ENCODE measurements at places on chromosomes 7 and 10. TPM values are rescaled to one million over a fixed set of nuclear protein-coding genes. Genes with fewer than 3 reads are reported as not detected.

DNA sequence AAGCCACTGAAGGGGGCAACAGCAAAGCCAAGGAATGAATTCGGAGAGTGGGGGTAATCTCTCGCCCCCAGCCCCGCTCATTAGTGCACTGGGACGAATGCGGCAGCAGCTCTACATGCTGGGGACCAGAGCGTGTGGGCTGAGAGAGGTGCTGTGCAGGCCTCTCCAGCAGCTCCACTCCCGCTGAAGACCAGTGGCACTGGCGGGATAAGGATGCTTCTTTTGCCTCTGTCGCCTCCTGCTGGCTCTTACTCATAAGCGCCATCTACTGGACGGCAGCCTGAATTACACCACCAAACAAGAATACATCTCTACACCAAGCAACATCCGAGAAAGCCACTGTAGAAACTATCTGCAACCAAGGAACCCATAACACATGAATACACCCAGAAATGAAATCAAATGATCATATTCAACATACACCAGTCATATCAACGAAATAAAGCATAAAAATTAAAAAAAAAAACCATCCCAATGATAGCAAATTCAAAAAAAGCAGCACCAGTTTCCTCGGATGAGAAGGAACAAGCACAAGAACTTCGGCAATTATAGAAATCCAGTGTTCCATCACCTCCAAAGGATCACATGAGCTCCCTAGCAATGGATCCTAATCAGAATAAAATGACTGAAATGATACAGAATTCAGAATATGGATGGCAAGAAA, 79.0 kb upstream of the TMEM168 start:
- no peak for DNase-seq

DNA sequence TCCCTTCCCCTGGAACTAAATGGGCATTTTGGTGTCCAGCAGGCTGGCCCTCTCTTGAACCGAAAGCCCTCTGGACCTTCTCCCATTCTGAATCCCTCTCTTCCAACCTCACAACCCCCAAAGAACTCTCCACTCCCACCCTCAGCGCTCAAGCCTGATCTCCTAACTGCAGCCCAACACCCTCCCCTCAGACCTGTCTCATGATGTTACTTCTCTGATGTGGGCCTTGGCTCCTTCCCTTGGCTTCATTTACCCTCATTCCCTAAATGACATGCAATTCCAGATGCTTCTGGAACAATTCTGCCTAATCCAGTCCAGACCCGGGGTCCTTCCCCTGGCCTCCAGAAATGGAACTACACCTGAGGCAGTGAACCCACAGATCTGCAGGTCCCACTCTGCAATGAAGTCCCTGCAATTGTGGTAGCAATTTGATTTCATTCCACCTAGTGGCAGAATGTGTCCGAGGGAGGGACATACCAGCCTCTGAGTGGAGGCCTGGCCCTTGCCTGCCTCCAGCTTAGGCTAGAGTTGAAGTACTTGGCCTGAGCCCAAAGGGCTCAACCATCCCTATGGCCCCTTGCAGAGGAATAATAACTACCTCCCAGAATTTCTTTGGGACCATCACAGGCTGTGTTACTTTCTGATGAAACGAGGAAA, 4.1 kb upstream of the CEP41 start:
- DNase-seq: no peak

GRCh38 chr7:27774717-27775328, 34.9 kb downstream of the TAX1BP1 start:
- DNase-seq: no peak

The SLC26A5 gene
- 0.37 TPM for total RNA-seq

DNA sequence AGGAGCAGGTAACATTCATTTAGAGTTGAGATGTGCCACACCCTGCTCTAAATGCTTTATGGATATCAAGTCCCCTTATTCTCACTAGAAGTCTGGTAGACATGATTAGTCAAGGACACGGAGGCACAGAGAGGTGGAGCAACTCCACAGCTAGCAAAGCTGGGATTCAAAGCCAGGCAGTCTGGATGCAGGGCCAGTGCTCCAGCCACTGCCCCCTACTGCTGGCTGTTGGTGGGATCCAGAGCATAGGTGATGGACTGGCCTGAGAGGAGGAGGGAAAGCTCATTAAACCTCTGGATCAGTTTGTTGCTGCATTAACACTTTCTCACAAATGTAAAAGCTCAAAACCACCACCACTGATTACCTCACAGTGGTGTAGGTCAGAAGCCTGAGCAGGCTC, 22.6 kb upstream of the KBTBD2 start:
- DNase-seq: no peak

GRCh38 chr10:36182179-36182566, 540.1 kb upstream of the FZD8 start:
- DNase-seq: no peak

The ARPC1A gene
- 76.5 TPM for total RNA-seq

DNA sequence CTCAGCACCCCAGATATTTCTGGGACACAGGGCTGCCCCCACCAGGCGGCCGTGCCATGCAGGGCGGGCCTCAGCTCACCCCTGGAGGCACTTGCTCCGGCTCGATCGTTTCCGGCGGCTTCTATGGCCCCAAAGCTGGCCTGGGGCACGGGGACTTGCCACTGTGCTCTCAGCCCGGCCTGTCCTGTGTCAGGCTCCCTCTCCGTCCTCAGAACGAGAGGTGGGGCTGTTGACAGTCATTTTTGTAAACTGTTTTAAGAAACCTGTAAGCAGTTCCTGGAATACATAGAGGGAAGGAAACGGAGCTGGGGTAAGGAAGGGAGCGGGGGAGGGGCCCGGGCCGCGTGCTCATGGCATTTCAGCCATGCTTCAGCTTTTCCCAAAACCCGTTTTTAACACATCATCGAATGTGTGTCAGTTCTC, 30.7 kb upstream of the PRKAR1B start:
- no peak for DNase-seq

GRCh38 chr7:17849504-17849903, 90.8 kb downstream of the SNX13 start:
- DNase-seq: no peak

GRCh38 chr10:71225291-71226058, 13.1 kb downstream of the UNC5B start:
- peak; percentile 10 for DNase-seq

The DNAJB6 gene
- total RNA-seq: 63.5 TPM

The TRPV6 gene
- total RNA-seq: not detected

- no peak for DNase-seq
Measured at GRCh38 chr10:18312374-18313139, 172.3 kb downstream of the CACNB2 start.

The CTAGE8 gene
- total RNA-seq: 1.5 TPM

GRCh38 chr7:108291791-108292440, 161.8 kb upstream of the LAMB4 start:
- no peak for DNase-seq

DNA sequence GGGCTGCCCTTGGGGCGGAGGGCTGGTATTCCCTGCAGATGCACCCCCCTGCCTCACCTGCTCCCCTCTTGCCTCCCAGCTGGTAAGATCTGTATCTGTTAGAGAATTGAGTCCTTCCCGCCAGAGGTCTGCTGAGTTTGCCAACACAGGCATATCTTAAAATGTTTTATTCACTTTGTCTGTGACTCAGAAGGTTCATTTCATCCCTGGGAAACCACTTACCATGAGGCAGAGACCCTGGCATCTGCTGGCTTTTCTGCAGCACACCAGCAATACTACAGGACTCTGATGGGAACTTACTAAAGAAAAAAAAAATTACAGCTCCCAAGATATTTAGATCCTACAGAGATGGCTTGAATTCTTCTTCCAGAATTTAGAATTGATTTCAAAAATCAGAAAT, 131.3 kb downstream of the PLPP4 start:
- DNase-seq: no peak

The ASB13 gene
- 14.4 TPM for total RNA-seq
